ENCODE measurements at places on chromosomes 5 and 9. TPM values are rescaled to one million over a fixed set of nuclear protein-coding genes. Genes with fewer than 3 reads are reported as not detected.

The PCSK1 gene
- not detected for polyA plus RNA-seq

The OR13C2 gene
- polyA plus RNA-seq, result not detected

The SCGB3A2 gene
- not detected for polyA plus RNA-seq

The SLC46A2 gene
- not detected for polyA plus RNA-seq

The PCDHAC2 gene
- polyA plus RNA-seq, result 1.2 TPM

The CDO1 gene
- not detected for polyA plus RNA-seq

The CTSV gene
- 101 TPM for polyA plus RNA-seq

The TMEM174 gene
- not detected for polyA plus RNA-seq

GRCh38 chr9:444528-444927 lies 229.9 kb downstream of the DOCK8 start:
- peaks cover 29% of the 10 kb centered on the region for H3K4me1 ChIP-seq
- no peak overlapping the region for H3K27ac ChIP-seq
- DNase-seq, result no peak
- no peaks in the 10 kb centered on the region for H3K36me3 ChIP-seq
- no peak overlapping the region for H3K4me3 ChIP-seq

DNA sequence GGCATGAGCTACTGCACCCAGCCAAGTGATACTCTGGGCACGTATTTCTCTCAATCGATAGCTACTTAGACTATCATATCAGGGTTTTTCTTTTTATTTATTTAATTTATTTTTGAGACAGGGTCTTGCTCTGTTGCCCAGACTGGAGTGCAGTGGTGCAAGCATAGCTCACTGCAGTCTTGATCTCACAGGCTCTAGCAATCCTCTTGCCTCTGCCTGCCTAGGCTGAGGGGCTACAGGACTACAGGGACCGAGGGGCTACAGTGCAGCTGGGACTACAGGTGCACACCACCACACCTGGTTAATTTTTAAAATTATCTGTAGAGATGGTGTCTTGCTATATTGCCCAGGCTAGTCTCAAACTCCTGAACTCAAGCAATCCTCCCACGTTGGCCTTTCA lies 20.3 kb upstream of the ANKHD1 start:
- H3K4me3 ChIP-seq, result no peak overlapping the region
- DNase-seq, result no peak
- H3K4me1 ChIP-seq, result no peaks in the 10 kb centered on the region
- H3K27ac ChIP-seq, result no peak overlapping the region

GRCh38 chr5:1503241-1504068 lies 20.3 kb downstream of the LPCAT1 start:
- peaks cover 4% of the 10 kb centered on the region for H3K36me3 ChIP-seq
- no peaks in the 10 kb centered on the region for H3K4me1 ChIP-seq
- no peak overlapping the region for H3K27ac ChIP-seq
- no peak overlapping the region for H3K4me3 ChIP-seq
- no peaks in the 10 kb centered on the region for H3K27me3 ChIP-seq
- no peak for DNase-seq

DNA sequence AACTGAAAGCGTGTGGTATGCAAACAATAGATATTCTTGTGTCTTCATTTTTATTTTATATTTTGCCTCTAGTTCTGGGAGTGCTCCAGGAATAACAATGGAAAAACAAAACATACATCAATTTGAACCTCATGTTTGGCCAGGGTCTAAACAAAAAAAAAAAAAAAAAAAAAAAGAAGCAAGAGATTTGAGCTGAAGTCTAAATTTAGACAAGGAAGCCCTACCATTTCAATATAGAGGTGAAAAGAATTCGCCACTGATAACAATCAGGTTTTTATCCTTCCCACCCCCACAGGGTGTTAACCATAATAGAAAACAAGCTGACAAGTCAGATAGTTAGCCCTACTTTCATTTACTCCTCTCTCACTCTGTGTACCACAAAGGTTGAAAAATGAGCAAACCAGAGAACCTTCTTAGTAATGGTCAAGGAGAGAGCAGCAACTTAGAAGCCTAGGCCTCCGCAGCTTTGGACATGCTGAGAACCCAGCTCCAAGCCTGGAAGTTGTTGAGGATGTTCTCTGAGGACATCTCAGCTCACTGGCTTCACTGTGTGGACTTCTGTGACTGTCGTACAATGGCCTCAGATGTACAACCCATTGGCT lies 118.2 kb upstream of the HMHB1 start:
- no peaks in the 10 kb centered on the region for H3K27me3 ChIP-seq
- peaks cover 16% of the 10 kb centered on the region for H3K4me1 ChIP-seq
- H3K4me3 ChIP-seq, result no peak overlapping the region
- DNase-seq, result no peak
- H3K27ac ChIP-seq, result no peak overlapping the region

- H3K27ac ChIP-seq, result no peak overlapping the region
- no peaks in the 10 kb centered on the region for H3K4me1 ChIP-seq
- no peaks in the 10 kb centered on the region for H3K27me3 ChIP-seq
- no peaks in the 10 kb centered on the region for H3K36me3 ChIP-seq
These were observed 335.0 kb upstream of the TUSC1 start for GRCh38 chr9:26013199-26013598.

DNA sequence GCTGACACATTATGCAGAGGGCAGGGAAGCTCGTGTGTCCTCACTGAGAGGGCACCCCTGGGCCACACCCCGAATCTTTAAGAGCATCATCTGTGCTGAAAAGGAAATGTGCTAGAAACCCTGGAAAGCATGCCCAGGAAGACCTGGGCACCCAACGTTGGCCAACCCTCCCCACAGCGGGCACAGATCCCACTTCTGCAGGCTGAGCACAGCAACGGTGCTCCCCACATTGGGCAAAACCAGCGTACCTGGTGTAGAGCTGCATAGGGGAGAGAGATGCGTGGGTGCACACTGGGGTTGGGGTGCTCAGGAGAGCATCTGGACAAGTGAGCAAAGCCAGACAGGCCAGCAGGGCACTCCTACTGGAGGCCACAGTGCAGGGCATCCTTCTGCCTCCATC lies 32.6 kb downstream of the ROR2 start:
- H3K4me3 ChIP-seq, result no peak overlapping the region
- no peak for DNase-seq
- no peaks in the 10 kb centered on the region for H3K36me3 ChIP-seq
- H3K27me3 ChIP-seq, result peaks cover 3% of the 10 kb centered on the region

DNA sequence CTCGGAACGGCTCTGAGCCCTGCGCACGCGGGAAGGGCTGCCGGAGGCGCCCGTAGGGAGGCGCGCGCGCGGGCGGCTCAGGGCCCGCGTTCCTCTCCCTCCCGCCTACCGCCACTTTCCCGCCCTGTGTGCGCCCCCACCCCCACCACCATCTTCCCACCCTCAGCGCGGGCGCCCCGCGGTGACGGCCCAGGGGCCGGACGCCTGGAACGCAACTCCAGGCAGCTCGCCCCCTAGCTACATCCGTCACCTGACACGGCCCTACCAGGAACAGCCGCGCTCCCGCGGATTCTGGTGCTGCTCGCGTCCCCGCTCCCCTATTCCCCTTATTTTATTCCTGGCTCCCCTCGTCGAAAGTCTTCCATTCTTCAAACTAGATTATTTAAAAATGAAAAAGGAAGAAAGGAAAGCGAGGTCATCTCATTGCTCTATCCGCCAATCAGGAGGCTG lies at the start of gene CDKN2B-AS1:
CDKN2B-AS1 (plus strand) TSS at position 236 of the 450 bp plus-strand sequence.
- no peak for DNase-seq
- H3K4me3 ChIP-seq, result peak within 1 kb of the TSS; percentile 96
- no peaks in the 10 kb centered on the region for H3K36me3 ChIP-seq
- peaks cover 22% of the 10 kb centered on the region for H3K4me1 ChIP-seq
- peak within 1 kb of the TSS; percentile 88 for H3K27ac ChIP-seq
- no peaks in the 10 kb centered on the region for H3K27me3 ChIP-seq

DNA sequence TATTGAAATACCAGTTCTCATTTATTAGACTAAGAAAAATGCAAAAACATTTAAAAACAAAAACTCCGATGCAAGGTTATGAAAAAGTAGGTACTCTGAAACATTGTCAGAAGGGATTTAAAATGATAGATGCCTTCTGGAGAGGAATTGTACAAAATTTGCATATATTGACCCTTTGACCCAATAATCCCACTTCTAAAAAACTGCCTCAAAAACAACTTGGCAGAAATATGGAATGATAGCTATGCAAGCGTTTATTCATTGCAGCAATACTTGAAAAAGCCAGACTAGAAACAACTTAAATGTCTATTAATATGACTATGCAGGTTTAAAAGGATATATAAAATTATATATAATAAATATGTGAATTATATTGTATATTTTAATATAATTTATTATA lies 118.4 kb downstream of the PLK2 start:
- no peak for DNase-seq
- no peaks in the 10 kb centered on the region for H3K4me1 ChIP-seq
- H3K27ac ChIP-seq, result no peak overlapping the region
- H3K4me3 ChIP-seq, result no peak overlapping the region

GRCh38 chr5:3943859-3944258 lies 348.2 kb downstream of the IRX1 start:
- H3K4me3 ChIP-seq, result no peak overlapping the region
- H3K36me3 ChIP-seq, result no peaks in the 10 kb centered on the region
- H3K27me3 ChIP-seq, result no peaks in the 10 kb centered on the region
- no peak overlapping the region for H3K27ac ChIP-seq
- DNase-seq, result no peak
- H3K4me1 ChIP-seq, result no peaks in the 10 kb centered on the region

DNA sequence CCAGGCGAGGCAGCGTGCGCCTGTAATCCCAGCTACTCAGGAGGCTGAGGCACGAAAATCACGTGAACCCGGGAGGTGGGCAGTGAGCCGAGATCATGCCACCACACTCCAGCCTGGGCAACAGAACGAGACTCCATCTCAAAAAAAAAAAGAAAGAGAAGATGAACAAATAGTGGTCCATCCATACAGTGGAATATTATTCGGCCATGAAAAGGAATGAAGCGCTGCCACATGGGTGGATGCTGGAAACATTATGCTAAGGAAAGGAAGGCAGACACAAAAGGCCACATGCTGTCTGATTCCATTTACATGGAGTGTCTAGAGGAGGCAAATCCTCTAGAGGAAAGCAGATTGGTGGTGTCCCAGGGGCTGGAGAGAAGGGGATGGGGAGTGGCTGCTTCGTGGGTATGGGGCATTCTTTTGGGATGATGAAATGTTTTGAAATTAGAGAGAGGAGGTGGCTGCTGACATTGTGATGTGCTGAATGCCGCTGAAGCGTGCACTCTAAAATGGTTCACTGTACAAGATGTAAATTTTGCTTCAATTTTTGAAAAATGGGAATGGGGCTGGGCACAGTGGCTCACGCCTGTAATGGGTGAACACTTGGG lies 17.0 kb downstream of the PLPP7 start:
- no peak overlapping the region for H3K27ac ChIP-seq
- no peak for DNase-seq
- H3K36me3 ChIP-seq, result no peaks in the 10 kb centered on the region
- H3K4me1 ChIP-seq, result no peaks in the 10 kb centered on the region

- DNase-seq, result no peak
- peaks cover 2% of the 10 kb centered on the region for H3K36me3 ChIP-seq
- no peaks in the 10 kb centered on the region for H3K27me3 ChIP-seq
- no peak overlapping the region for H3K4me3 ChIP-seq
These were observed 97.0 kb downstream of the PPARGC1B start for GRCh38 chr5:149827086-149827485.

- H3K27me3 ChIP-seq, result no peaks in the 10 kb centered on the region
- H3K4me1 ChIP-seq, result peaks cover 41% of the 10 kb centered on the region
- H3K4me3 ChIP-seq, result no peak overlapping the region
- peak overlapping the region; percentile 65 for H3K27ac ChIP-seq
These were observed 84.2 kb downstream of the ZNF608 start for GRCh38 chr5:124662181-124662781.

DNA sequence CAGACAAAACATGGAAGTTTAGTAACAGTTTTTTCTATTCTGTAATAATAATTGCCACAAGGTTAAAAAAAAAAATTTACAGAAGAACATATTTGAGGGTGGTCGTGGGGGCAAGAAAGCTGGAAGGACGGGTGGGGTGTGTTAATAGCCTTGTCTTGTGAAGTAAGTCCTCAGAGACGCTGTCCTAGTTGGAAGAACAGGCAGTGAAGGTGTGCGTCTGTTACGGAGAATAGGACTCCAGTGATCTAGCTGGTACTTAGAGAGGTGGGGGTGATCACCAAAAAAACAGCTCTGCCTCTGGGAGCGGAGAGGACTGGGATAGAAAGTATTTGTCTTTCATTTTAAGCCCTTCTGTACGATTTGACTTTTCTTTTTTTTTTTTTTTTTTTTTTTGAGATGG lies 17.7 kb downstream of the ABL1 start:
- H3K27me3 ChIP-seq, result no peaks in the 10 kb centered on the region
- H3K4me1 ChIP-seq, result peaks cover 3% of the 10 kb centered on the region
- no peak overlapping the region for H3K4me3 ChIP-seq
- H3K27ac ChIP-seq, result no peak overlapping the region
- peaks cover 15% of the 10 kb centered on the region for H3K36me3 ChIP-seq

DNA sequence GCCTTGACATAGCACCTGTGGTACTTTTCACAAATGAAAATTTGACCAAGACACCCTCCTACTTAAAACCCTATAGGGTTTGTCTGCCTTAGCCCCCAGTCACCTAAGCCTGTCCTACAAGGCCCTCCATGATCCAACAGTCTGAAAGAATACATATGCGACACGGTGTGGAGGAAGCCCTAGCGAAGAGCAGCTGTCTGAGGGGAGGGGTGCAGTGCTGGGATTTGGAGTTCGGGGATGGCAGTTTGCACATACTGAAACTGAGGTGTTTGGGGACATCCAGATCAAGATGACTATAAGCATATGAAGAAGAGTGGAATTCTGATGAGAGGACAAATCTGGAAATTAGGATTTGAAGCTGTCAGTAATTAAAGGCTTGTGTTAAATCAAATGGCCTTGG lies 7.2 kb upstream of the MYORG start:
- no peak for DNase-seq
- H3K4me3 ChIP-seq, result no peak overlapping the region
- H3K27ac ChIP-seq, result no peak overlapping the region

DNA sequence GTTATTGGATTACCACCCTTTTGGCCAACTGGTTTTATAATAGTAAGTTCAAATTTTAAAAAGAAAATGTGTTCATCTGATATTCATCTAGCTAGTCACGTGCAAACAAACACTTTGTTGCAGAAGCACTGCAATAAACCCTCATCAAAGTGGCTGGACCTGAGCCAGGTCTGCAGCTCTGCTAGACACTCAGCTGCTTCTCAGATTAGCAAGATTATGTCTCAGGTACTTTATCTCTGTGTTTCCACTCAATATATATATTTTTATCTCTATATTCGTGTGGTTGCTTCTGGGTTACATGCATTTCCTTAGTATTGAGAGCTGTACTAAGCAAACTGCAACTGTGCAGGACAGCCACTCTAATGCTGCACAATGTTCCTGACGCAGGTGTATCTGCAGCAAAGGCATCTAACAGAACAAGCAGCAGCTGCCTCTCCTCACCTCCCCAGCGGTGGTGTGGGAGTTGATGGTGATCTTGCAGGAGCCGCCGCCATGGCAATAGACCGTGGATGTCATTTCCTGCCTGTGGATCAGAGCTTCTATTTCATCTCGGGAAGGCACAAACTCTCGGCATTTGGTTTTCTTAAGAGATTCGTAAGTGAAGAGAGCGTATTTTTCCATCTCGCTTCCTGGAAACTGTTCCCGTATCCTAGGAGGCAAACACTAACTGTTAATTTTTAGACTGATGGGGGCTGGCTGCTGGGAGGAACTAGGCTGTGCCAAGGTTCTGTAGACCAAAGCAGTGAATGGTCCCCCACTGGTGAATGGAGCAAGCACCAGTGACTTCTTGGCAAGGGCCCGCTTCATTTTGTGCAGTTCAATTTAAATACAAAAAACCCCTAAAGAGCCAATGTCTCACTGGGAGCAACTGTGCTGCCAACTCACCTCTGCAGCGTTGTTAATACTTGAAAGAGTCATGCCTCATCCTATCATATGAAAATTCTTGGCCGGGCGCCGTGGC lies 56.7 kb upstream of the RETREG1 start:
- no peak overlapping the region for H3K4me3 ChIP-seq
- no peaks in the 10 kb centered on the region for H3K27me3 ChIP-seq
- peaks cover 37% of the 10 kb centered on the region for H3K36me3 ChIP-seq
- peaks cover 19% of the 10 kb centered on the region for H3K4me1 ChIP-seq
- H3K27ac ChIP-seq, result peak overlapping the region; percentile 47
